ENCODE measurements at places on chromosomes 16 and 17.

DNA sequence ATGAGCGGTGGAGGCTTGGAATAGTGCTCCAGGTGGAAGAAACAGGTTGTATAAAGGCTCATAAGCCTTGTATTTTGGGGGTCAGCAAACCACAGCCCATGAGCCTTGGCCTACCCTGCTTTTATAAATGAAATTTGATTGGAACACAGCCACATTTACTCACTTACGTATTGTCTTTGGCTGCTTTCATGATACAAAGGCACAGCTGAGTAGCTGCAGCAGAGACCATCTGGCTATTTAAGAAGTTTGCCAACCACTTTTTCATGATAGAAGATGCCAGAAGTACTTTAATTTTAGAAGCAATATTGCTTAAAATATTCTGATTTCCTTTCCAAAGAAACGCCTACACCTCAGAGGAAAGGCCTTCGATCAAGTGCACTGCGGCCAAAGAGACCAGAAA, 73.8 kb downstream of the C17orf58 start:
- no peak for DNase-seq

DNA sequence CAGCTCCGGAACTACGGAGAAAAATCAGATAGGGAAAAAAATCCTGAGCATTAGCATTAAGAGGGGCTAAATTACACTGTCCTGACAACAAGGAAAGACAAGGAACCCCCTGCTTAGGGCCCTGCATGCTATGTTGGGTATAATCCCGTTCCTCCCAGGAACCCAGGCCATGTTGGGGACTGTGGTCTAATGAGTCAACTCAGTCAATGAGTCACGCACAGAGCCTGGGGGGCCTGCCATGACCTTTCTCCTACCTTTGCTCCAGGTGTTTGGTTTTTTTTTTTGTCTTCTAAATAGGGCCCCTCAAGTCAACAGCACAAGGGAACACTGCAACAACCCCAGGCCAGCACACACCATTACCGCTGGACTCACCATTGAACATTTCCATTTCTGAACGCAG, 8.9 kb upstream of the ZNF200 start:
- no peak for DNase-seq

DNA sequence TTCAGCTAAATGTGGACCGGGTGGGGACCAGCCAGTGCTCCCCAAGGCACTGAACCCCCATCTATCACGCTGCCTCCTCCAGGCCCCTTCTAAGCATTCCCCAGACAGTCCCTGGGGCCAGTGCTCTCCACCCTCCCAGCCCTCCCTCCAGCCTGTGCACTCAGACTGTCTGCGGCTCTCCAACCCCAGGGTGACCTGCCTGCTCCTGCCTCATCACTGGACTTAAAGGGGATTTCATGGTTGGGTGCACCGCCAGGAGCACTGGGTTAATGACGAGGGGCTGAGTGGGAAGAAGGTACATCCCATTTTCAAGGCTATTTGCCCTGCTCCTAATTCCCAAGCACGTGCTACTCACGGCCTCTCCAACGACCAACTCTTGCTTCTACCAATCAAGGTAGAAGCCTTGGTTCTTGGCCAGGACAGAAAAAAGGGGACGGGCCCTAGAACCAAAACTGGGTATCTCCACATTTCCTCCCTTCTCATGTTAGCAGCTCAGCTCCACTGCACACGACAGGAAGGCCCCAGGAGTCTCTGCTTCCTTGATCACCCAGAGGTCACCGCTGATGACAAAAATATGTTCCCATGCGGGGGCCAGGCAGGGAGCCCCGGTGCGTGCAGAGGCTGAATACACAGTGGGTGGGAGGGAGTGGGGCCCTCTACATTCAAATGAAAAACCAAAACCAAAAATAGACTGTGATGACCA, 3.5 kb upstream of the ABR start:
- no peak for DNase-seq

DNA sequence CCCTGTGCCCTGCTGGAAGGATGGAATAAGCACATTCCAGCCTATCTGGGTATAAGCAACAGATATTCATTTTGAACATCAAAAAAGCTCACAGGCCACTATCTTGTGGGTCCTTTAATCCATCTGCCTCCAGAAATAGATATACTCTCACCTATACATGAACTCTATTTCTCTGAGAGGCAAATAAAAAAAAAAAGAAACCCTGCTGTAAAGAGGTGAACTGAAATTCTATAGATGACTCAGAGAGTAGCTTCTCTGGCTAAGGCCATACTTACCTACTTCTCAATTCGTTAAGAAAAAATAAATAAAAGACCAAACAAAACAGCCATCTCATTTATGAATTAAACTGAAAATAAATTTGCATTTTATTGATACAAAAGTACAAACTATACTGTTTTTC, 86.3 kb downstream of the DYNLRB2 start:
- DNase-seq: no peak

DNA sequence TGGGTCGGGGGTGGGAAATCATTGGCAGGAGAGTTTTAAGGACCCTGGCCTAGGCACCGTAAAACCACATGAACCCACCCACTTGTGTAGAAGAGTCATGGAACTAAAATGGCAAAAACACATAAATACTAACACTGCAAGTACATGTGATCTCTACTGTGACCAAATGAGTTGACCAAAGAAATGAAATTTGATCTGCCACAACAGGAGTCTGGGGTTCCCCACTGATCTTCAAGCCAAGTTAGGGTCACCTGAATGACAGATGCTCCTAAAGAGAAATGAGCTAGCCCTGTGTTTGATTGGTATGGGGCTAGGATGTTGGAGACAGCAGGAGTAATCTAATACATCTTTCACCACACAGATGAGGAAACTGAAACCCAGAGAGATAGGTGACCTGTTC, 21.5 kb upstream of the SKAP1 start:
- DNase-seq: no peak

GRCh38 chr17:77426676-77427386, 286.1 kb downstream of the SEC14L1 start:
- DNase-seq: no peak

GRCh38 chr17:29016345-29017210, 10.7 kb upstream of the SEZ6 start:
- no peak for DNase-seq

- no peak for DNase-seq
These were observed 49.2 kb upstream of the HS3ST2 start for GRCh38 chr16:22764662-22765327.

DNA sequence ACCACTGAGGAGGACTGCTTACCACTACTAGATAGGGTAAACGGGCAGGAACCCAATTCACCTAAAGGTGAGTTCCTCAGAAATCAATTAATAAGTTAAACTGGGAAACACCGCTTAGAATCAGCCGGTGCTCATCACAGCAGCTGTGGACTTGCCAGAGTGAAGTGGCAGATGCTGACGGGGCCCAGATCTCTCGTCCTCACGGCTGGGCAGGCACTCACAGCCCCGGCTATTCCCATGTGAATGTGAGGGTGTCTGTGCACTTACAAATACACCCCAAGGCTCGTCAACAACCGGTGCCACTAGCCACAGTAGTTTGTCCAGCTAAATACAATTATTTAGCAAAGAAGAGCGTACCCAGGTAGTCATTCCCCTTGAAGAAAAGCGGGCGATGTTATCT, 29.7 kb downstream of the MBTPS1 start:
- no peak for DNase-seq

- no peak for DNase-seq
These were observed 4.1 kb upstream of the STX4 start for GRCh38 chr16:31029272-31029671.

DNA sequence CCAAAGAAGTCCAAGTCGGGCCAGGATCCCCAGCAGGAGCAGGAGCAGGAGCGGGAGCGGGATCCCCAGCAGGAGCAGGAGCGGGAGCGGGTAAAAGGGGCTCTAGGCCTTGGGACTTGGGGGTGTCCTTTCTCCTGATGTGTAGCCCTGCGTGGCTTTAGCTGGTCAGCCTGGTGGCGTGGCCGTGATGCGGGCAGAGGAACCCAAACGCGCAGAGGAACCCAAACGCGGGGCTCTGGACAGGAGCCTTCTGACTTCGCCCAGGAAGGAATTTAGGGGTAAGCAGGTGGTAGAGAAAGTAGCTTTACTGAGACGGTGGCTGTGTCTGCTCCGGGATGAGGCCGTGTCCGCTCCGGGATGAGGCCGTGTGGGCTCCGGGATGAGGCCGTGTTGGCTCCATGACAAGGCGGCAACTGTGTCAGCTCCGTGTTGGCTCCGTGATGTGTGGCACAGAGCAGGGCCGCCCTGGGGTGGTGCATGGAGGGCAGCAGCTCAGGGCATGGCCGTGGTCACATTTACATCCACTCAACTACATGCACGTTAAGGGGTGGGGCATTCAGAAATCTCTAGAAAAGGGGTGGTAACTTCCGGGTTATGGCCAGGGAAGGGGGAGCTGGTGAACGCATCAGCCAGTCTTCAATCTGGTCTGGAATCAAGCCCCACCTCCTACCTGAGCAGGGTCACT, 19.5 kb downstream of the ASPSCR1 start:
- no peak for DNase-seq

DNA sequence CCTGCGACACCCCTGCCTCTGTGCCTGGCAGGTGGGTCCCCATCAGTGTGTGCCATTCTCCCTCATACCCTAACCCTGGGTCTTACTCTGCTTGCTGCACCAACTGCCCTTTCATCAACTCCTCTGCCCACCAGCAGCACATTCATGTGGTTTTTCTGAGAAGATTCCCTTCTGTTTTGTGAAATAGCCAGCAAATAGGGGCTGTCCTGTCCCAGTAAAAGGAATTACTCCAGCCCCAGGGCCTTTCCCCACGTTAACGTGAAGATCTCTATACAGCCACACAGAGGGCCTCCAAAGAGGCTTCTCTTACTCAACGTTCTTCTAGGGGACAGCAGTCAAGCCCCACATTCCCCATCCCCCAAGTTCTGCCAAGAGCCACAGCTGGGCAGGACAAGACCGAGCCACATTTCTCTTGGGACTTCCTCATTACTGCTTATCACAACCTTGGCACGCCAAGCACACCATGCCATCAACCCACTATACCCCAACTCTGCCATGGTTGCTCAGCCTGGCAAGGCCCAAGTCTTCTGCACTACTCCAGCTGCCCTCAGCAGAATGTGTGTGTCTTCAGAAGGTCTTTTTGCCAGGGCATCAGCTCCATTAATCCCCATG, 18.7 kb upstream of the CCL2 start:
- no peak for DNase-seq

GRCh38 chr16:203246-203645, 23.0 kb downstream of the HBQ1 start:
- DNase-seq: no peak

DNA sequence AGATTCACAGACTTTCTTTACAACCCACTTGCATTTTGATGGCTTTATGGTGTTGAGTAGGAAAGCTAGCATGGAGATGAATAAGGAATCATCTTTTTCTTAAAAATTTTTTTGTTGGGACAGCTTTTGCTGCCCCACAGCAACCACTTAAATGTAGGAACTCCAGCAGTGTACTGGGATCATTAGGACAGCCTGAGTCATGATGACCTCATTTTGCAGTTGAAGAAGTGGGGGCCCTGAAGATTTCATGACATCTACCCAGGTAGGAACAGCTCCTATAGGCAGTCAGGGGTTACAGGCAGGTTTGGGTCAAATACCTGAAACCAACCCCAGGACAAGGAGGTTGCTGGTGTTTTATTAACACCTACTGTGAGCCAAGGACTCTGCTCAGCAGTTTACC, 2.1 kb downstream of the METTL22 start:
- no peak for DNase-seq

DNA sequence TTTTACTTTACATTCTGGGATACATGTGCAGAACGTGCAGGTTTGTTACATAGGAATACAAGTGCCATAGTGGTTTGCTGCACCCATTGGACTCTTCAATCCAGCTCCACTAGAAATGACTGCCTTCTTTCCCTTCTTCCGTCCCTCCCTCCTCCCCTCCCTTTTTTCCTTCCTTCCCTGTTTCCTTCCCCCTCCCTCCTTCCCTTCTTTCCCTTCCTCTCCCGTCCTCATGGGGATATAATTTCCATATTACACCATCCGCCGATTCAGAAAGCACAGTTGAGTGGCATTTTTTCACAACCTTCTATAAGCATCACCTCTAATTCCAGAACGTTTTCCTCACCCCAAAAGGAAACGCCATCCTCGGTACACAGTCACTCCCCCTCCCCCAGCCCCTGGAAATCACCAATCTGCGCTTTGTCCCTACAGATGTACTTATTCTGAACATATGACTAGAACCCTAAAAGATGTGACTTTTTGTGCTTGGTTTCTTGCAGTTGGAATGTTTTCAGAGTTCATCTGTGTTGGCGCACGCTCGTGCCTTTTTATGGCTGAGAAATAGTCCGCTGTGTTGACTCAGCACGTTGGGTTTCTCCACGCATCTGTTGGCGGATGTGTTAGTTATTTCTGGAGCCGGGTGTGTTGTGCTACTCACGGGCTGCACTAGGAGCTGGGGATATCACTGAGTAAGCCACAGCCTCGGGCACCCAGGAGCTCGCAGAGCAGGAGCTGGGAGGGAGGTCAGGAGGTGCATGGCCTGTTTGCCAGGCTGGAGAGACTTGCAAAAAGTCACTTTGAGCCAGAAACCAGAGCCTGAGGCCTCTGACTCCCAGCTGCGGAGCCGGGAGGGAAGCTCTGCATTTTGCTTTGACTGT, 336.4 kb downstream of the SEC14L1 start:
- no peak for DNase-seq

GRCh38 chr16:77617553-77617952, 104.8 kb upstream of the NUDT7 start:
- no peak for DNase-seq

DNA sequence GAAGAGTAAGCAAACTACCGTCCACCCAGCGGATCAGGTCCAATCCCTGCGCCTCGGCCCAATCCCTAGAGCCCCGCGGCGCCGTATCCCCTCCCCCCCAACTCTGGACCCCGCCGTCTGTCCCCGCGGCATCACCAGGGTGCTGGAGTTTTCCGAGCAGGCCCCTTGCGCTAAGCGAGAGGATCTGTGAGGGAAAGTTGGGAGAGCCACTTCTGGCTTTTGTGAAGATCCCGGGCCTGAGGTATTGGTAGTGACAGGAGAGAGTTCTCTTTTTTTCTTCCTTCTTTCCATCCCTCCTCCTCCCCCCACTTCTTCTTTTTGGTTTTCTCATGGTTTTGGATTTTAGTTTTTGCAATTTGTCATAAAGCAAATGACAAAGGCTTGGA, 3.5 kb upstream of the DLX4 start:
- no peak for DNase-seq

DNA sequence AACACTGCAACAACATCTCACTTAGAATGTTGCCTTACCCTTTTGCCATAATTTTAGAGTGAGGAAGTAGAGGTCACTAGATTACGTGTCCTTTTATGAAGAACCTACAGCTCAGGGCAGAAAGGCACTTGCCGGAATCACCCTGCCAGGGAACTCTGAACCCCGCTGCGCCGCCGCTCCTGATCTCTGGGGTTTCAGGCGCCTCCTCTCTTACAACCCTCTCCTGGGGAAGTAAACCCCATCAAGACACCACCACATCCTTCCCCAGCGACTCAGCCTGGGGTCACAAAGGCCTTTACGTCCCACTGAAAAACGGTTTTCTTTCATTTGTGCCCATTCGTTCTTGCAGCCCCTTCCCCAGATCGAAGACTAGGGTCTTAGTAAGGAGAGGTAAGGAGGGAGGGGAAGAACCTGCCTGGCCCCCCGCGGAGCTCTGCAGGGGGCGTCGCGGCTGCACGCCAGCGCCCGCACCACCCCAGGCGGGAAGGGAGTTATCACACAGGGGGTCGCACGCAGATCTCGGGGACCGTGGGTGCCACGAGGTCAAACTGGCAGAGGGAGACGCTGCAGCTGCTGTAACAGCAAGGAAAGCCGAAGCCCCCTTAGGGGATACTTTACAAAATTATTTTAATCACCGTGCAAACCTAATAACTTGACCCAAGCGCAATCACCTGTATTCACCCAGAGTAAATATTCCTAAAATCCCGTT, 1.0 kb upstream of the HLF start:
- DNase-seq: no peak

GRCh38 chr16:58684001-58684353, 593 bp downstream of the SLC38A7 start:
- no peak for DNase-seq

- DNase-seq: no peak
These were observed 109.7 kb downstream of the RAP1GAP2 start for GRCh38 chr17:2905696-2906501.

All from omental fat pad (tissue), 4 donors.